ENCODE measurements at places on chromosomes 7 and 10.

DNA sequence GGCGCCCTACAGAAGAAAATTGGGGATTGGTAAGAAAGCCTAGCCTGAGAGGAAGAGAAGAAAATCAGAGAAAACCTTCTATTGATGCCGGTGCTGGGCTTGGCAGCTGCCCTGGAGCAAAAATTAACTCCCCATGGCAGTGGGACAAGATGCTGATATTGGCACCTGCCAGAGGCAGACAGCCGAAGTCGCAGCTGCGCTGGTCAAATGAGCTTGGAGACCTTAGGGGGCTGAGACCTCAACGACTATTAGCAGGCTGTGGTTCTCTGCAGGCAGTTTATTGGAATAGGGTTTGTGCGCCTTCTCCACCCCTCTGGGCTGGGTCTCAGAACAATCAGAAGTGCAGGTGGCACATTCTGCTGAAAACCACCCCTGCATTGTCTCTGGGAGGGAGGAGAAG, 213.7 kb downstream of the GFRA1 start:
- DNase-seq: no peak

GRCh38 chr10:122348512-122348911, 26.0 kb upstream of the PLEKHA1 start:
- DNase-seq: no peak

DNA sequence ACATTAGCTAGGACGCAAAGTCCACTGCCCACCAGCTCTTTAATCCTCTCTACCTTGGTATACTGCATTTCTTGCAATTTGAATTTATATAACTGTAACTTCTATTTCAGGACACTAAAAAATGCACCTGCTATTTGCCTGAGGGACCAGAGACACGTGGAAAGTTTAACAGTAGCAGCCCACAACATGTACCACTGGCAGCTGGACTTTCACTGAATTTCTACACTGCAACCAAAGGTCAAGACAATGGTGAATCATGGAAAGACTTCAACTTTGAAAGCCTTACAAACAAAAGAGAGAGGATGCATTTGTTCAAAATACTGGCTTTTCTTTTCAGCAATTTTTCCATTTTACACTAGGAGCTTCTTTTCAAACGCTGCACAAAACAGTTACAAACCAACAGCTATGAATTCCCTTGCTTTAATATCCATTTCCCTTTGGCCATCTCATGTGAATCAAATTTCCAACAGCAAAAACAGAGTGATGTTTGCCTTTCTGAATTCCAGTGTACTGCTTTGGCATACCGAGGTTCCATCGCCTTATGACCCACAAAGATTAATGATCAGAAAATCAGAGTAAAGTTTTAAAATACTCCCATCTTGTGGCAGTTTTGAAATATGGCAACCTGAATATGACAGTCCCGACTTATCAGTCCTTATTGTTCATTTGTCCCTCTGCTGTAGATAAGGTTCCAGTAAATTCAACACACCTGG, 29.9 kb upstream of the HNRNPH3 start:
- DNase-seq: no peak

DNA sequence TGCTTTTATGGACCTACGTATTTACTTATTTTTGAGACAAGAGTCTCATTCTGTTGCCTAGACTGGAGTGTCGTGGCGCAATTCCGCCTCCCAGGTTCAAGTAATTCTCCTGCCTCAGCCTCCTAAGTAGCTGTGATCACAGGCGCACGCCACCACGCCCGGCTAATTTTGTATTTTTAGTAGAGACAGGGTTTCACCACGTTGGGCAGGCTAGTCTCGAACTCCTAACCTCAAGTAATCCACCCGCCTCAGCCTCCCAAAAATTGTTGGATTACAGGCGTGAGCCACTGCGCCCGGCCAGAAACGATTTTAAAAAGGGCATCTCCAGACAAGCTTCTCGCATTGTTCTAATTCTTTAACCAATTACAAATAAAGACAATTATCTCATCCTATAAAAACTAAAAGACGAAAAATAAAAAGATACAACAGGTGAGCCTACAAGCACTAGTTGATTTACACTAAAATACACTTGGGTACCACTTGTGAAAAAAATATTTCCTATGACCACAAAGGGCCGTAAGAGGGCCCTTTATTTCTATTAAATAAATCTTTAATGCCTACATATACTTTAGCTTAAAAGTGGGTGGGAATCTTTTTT, 2.4 kb downstream of the TRA2A start:
- DNase-seq: no peak

GRCh38 chr10:4131407-4132215, 346.6 kb upstream of the KLF6 start:
- DNase-seq: no peak

DNA sequence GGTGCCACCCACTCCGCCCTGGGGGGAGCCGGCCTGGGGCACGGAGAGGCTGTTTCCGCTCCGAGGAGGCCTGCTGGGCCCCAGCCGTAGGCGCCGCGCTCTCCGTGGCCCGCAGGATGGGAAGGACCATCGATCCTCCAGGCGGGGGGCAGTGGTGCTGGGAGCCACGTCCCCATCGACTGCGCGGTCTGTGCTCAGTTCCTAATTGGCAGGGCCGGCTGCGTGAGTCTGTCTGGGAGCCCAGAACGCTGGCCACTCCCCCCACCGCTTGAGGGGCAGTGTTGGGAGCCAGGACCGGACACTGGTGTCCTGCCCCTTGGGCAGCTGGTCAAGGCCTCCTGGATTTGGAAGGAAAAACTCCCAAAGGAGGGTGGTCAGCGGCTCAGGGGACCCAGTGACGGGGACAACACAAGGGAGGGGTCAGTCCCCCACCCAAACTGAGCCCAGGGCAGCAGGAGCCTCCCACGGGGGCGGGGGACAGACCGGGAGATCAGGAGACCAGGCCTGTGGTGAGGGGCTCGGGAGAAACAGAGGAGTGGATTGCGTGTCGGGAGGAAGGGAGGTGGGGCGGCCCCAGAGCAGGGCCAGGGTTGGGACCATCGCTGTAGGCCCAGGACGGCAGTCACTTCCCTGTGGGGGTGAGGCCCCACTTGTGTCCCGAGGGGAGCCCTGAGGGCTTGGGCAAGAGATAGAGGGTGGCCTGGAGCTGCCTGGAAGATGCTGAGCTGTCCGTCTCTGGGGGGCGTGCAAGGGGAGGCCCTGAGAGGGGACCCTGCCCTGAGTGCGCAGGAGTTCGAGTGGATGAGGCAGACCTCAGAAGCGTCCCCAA, 89.0 kb downstream of the UNCX start:
- DNase-seq: no peak

- DNase-seq: no peak
Observed at GRCh38 chr7:111987115-111987826, 218.9 kb downstream of the DOCK4 start.

DNA sequence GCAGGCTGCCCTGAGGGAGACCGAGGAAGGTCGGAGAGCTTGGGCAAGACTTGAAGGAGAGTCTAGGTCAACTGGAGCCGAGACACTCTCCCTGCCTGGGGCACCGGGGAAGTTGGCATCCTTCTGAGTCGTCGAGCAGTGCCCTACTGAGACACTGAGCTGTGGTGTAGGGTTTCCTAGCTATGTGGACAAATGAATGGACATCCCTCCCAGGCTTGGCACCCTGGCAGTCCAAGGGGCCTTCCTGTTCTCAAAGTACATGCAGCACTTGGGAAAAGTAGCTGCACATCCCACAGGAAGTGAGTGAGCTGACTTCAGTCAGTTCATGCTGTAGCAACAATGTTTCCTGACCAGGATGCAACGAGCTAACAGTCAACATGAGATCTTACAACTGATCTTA, 57.2 kb upstream of the INPP5A start:
- DNase-seq: no peak

DNA sequence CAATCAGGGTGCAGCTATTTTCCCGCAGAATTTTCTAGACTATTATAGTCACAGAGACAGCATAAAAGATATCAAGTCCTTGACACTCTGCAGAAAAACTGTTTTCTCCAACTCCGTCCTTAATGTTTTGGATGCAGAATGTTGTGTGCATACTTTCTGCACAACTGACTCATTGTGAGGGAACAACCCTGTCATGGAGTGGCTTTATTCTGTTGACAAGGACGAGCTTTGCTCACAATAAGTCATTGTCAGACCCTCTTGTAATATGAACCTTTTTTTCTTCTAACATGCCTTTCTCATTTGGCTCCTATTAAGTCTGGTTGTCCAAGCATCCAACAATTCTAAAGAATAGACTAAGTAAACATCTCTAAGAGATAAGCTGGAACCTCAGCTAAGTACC, 17.3 kb downstream of the ABCB4 start:
- no peak for DNase-seq

DNA sequence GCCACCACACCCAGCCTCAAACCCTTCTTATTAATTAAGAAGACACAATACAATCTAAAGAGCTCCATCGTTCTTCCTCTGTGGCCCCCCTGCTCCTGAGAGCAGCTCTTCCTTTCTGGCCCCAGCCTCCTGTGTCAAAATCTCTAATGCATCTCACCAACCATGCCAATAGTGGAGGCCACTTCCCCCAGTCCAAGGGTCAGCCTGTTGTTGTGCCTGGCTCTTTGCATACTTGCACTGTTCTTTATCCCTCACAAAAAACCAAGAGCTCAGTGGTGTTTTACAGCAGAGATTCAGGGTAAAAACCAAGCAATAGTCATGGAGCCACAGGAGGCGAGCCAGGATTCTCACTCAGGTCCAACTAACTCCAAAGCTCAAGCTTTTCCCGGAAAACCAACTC, 190.2 kb downstream of the GFRA1 start:
- no peak for DNase-seq

DNA sequence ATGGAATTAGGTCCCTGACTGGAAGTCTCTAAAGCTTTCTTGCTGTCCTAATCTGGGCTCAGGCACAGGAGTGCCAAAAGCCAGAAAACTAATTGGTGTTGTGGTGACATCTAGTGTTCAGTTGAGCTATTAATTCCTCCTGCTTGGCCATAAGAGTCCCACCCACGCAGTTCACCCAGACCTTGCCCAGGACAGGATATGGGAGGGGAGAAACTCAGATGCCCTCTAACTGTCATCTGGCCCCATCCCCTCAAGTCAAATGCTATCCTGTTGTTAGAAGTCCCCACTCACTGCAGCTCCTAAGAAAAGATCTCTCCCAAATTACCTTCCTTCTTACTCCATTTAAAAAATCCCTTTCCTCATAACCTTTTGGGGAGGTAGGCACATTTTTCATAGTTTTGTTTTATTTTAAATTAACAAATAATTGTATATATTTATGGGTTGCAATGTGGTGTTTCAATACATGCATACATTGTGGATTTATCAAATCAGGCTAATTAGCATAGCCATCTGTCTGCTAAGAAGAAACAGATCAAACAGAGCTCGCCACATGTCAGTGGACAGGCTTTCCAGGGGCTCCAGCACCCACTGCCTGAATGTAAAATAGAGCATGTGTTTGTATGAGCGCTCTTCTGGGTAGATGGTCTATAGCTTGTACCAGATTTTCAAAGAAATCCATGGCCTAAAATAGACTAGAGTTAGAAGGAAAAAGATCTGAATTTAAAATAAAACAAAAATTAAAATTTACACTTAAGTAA, 84.0 kb downstream of the GSAP start:
- DNase-seq: peak; percentile 9

- no peak for DNase-seq
Observed at GRCh38 chr7:94618126-94618525, 37.8 kb downstream of the SGCE start.

DNA sequence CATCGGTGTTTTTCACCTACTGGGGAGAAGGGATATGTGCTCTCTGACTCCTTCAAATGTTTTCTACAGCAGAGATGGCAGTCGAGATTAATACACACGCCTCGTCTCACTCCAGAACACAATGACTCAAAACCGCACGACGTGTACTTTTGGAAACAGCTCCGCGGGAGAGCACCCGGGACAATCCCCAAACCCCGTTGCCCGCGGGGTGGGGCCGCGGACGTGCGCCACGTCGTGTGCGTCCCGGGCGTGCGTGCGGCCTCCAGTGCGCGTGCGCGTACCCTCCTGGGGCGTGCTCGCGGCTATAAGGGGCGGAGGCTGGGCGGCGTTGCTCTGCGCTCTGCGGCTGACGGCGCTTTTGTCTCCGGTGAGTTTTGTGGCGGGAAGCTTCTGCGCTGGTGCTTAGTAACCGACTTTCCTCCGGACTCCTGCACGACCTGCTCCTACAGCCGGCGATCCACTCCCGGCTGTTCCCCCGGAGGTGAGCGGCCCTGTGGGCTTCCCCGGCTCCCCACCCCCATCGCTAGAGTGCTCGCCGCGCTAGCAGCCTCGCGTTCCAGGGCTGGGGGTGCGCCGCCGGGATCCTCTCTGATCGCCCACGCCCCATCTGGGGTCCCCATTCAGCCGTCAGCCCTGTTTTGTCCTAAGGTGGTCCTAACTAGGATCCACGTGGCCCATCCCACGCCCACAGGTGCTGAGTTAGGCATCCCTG, at the start of gene HILPDA:
Gene HILPDA, plus strand, starts transcription at position 336 of the 712 bp plus-strand sequence. CDS start 1,391 bp downstream, outside the sequence.
- DNase-seq: peak; percentile 91

DNA sequence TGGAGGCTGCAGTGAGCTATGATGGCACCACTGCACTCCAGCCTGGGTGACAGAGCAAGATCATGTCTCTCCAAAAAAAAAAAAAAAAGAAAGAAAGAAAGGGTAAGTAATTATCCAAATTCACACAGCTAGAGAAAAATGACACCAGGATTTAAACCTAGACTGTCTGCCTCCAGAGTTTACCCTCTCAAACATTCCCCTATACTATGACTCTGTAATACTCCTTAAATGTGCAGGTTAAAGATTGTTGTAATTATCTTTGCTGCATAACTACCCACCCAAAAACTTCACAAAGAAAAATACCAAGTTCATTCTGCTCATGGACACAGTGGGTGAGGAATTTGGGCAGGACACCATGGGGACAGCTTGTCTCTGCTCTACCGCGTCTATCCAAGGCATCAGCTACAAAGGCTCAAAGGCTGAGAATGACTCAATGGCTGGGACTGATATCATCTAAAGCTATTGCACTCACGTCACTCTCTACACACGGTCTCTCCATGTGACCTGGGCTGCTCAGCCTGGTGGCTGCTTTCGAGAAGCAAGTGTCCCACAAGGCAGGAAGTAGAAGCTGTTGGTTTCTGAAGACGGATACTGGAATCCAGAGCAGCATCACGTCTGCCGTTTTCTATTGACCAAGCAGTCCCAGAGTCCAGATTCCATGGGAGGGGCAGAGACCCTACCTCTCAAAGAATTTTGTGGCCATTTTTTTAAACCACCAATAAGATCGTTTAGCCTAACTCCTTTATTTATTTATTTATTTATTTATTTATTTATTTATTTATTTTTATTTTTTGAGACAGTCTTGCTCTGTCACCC, 185.7 kb upstream of the AUTS2 start:
- DNase-seq: no peak

DNA sequence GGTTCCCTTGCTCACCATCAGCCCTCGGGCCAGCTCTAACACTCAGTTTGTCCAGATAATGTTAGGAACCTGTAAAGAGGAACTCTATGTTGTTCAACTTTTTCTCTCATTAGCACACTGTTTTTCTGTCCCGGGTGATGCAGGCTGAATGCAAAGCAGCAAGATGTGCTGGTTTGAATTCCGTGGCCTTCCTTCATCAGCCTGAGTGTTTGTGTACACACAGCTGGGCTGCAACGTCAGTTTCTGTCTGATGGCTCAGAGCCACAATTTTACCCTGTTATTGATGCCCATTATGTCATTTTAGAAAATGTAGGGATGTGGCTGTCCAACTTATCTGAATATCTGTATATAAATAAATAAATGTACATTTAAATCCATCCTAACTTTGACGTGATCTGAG, 152.0 kb downstream of the PLPP4 start:
- no peak for DNase-seq
